ENCODE measurements at places on chromosomes 3 and 15.
A peak's percentile ranks its signal among the peaks of the same experiment; 100 is the strongest.

DNA sequence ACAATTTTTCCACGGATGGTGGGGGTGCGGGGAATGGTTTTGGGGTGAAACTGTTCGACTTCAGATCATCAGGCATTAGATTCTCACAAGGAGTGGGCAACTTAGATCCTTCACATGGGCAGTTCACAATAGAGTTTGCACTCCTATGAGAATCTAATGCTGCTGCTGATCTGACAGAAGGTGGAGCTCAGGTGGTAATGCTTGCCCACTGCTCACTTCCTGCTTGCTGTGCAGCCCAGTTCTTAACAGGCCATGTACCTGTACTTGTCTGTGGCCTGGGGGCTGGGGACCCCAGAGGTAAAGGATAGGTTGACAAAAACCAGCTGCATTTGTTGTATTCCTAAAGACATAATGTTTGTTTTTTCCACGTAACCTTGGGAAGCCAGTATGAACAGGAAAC is 16.0 kb downstream of the DZIP3 start:
- no peak for DNase-seq

- DNase-seq = no peak
Observed at GRCh38 chr3:66910266-66911055, 87.6 kb upstream of the KBTBD8 start.

DNA sequence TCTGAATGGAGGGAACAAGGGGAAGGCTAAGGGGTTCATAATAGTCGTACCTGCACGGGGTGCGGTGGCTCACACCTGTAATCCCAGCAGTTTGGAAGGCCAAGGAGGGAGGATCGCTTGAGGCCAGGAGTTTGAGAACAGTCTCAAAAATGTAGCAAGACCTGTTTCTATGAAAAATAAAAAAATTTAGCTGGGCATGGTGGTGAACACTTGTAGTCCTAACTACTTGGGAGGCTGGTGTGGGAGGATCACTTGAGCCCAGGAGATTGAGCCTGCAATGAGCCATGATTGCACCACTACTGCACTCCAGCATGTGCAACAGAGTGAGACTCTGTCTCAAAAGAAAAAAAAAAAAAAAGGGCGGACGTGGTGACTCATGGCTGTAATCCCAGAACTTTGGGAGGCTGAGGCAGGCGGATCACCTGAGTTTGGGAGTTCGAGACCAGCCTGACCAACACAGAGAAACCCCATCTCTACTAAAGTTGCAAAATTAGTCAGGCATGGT is 17.9 kb upstream of the HDAC11 start:
- DNase-seq = no peak

DNA sequence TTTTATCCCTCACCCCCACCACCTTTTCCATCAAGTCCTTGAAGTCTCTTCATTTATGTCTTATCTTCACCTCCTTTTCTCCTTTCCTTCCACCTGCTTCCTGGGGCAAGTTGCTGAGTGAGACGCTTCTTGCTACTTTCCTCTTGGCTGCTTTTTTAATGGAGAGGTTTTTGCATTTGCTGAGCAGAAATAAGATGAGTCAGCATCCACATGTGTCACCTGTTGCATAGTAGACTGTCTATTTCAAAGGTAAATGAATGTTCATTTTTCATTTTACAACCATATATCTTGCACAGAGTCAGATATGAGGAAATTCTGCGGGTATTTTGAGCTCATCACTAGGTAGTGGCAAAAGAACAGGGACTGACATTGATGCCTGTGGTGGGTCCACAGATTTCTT is 18.6 kb downstream of the C3orf52 start:
- no peak for DNase-seq

GRCh38 chr3:180828001-180828720 is 84.3 kb upstream of the FXR1 start:
- DNase-seq = no peak

GRCh38 chr3:195416795-195417194 is 26.0 kb downstream of the ACAP2 start:
- no peak for DNase-seq

DNA sequence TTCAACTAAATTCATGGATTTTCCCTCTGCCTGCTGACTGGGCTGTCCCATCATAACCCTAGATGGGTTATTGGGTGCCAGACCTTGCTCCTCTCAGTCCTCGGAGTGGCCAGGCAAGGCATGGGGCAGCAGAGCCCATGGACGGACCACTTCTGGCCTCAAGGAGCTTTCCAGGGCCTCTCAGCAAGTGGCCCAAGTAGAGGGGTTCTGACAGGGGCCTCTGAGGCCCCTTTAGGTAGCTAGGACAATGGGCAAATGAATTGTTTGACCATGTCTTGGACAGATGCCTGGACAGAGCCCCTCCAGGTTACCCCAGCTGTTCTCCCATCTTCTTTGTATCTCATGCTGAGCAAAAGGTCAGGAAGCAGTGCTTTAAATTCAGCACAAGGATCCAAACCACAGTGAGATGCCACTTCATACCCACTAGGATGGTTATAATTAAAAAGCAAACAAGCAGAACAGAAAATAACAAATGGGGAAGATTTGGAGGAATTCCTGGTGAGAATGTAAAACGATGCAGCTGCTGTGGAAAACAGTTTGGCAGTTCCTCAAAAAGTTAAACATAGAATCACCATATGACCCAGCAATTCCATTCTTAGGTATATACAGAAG is 61.6 kb downstream of the SPSB4 start:
- DNase-seq = no peak

GRCh38 chr3:47006145-47006651 is 26.7 kb downstream of the NBEAL2 start:
- DNase-seq = no peak

DNA sequence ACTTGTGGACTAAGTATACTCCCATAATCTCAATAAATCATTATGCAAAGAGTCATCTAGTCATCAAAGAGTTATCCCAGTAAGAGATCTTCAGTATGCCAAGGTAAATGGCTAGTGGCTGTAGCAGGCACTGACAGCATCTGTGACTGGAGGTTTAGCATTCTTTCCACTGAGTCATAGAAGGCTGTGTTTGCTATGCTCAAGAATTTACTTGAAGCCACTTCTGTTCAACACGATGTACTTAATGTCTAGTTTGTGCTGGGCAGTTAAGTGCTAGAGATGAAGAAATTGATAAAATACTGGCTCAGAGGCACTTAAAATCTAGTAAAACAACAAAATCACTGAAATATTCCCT is 13.0 kb downstream of the ZBED2 start:
- DNase-seq = peak; percentile 76

- DNase-seq = no peak
Observed at GRCh38 chr15:76274821-76275220, 36.4 kb downstream of the ETFA start.

- no peak for DNase-seq
Observed at GRCh38 chr3:138398791-138399575, 35.4 kb upstream of the ESYT3 start.

DNA sequence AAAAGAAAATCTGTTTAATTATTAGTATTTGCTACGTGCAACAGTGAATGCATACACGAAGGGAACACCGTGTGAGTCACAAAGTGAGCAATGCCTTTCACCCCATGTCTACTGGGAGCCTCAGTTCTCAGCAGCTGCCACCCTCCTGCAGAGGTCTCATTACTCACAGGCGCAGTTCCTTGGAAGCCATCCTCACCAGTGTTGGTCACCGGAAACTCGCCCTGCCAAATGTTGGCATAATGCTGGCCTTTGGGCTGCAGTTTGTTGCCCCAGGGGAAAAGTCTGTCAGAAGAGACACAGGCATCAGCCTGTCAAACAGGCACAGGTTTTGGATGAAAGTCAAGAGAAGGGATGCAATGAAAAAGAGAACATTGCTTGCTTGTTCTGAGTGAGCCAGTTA is 50.1 kb downstream of the SUMF1 start:
- peak; percentile 62 for DNase-seq

- DNase-seq = peak; percentile 39
Observed at GRCh38 chr15:70236341-70237086, 138.8 kb upstream of the TLE3 start.

DNA sequence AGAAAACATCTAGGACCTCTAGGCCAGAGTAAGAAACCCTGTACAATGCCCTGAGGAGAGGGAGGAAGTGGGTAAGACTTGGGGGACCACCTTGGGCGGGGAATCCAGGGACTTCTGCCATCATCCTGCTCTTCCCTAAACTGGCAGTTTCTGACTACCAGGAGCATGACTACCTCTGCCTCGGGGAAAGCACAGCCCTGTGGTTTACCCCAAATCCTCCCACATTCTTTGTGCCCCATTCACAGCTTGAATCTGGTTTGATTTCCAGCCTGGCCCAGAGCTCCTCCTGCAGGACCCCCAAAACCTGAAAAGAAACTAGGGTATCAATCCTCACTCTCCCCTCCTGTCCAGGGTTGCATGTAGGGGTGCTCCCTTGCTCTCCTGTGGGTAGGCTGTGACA is 4.7 kb downstream of the C3orf18 start:
- DNase-seq = peak; percentile 79

- DNase-seq = no peak
Observed at GRCh38 chr15:64038878-64039610, 7.2 kb downstream of the DAPK2 start.

GRCh38 chr15:67305506-67305905 is 50.9 kb downstream of the IQCH start:
- DNase-seq = no peak

DNA sequence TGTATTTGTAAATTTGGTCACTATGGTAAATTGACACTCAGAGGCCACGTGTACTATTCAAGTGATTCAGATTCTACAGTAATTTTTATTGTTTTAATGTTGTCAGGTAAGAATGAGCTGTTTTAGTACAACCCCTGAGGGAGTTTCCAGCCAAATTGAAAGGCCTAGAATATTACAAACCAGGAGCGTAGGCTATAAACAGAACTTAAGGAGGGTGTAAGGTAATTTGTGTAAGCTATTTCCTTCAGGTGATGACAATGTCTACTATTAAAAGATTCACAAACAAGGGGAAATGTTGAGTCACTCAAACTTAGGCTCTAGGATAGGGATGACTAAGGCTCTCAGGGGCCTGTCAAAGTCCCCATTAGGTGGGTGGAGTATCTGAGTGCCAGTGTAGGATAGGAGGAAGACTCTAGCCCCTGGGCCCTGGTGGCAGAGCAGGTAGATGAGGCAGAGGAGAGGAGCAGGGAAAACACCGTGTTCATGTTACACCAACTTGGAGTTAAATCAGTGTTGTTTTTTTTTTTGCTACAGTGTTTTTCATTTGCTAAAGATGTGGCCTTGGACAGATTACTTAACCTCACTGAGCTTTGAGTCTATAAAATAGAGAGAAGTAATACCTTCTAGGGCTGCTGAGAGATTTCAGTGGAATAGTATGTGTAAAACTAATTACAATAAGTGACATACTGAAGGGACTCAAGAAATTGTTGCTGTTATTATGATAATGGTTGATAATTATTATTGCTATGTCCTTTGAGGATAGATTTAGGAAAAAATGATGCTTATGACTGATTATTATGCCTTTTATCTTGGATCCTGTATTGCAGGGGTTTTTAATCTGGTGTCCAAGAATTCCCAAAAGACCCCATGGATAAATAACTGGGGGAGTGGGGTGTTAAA is 10.3 kb downstream of the TM4SF1 start:
- DNase-seq = no peak

DNA sequence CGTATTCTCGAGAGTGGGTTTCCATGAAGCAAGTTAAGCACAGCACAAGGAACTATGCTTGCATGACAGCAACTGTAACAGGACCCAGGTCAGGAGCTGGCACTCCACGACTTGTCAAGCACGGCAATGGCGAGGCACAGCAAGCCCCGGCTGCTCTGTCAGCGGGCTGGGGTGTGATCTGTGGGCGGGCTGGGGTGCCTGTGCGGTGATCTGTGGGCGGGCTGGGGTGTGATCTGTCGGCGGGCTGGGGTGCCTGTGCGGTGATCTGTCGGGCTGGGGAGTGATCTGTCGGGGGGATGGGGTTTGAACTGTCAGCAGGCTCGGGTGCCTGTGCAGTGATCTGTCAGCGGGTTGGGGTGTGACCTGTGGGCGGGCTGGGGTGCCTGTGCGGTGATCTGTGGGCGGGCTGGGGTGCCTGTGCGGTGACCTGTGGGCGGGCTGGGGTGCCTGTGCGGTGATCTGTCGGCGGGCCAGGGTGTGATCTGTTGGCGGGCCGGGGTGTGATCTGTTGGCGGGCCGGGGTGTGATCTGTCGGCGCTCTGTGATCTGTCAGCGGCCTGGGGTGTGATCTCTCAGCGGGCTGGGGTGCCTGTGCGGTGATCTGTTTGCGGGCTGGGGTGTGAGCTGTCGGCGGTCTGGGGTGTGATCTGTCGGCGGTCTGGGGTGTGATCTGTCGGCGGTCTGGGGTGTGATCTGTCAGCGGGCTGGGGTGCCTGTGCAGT is 205.7 kb downstream of the XXYLT1 start:
- no peak for DNase-seq

DNA sequence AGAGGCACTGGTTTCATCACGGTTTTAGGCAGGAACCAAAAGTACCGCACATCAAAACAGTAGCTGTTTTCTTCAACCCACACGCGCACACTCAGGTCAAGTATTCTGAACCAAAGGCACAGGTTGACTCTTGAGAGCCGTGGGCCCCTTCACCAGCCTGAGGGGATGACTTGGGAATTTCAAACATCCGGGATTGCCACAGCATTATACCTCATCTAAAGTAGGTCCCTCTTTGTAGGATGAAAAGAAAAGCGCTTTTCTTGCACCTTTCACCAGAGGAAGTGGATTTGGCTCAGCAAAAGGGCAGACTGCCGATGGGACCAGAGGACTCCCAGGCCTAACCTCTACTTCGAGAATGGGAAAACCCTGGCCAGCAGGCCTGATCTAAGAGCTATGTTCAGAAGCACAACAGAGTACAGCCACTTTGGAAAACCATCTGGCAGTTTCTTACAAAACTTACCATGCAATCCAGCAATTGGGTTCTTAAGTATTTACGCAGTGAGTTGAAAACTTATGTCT is 88.2 kb upstream of the PROK2 start:
- DNase-seq = no peak

GRCh38 chr15:68277131-68277602 is 378 bp upstream of the FEM1B start:
- peak; percentile 38 for DNase-seq
